Activated T-cell treated with anti-CD3 and anti-CD28 coated beads for 48 hours (primary cell): ENCODE measurements at places on chromosomes 16 and 17.

DNA sequence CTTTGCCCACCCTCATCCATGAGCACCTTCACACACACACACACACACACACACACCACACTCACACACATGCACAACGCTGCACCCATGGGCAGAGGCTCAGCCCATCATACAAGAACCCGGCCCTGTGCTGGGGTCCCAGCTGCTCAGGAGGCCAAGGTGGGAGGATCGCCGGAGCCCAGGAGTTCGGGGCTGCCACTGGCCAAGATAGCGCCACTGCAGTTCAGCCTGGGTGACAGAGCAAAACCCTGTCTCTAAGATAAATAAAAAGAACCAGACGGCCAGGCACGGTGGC is 3.4 kb upstream of the FSCN2 start:
- DNase-seq = no peak

- no peak for DNase-seq
Measured at GRCh38 chr17:76986365-76986764, 118.2 kb downstream of the MGAT5B start.

DNA sequence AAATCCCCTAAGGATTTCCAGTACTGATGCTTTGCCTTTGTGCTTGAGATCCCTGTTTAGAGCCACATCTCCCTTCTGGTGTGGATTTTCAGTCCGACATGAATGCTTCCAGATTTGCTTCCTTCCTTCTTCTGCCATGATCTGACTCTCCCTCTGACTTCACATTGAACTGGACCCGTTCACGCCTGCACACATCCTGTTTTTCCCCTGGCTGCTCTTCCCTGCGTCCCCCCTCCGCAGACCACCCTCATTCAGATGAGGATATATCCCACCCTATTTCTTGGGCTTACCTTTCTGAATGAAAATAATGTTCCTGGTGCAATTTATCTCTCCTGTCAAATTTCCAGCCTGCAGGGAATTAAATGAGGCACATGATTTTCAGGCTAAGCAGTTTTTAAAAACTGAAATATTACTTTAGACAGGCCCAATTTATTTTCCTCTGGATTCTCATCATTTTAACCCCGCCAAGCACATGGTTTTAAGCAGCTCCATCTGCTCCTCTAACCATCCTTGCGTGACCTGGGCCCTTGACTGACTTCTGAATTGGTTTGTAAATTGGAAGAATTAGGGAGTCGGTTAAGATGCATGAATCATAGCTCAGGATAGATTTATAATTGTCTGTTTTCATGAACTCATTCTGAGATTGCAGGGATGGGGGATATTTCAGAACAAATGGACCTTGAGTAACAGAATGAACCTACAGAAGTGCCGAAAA is 59.2 kb downstream of the BMERB1 start:
- DNase-seq = no peak

GRCh38 chr17:38605411-38605840 is 326 bp downstream of the SRCIN1 start:
- DNase-seq = no peak

DNA sequence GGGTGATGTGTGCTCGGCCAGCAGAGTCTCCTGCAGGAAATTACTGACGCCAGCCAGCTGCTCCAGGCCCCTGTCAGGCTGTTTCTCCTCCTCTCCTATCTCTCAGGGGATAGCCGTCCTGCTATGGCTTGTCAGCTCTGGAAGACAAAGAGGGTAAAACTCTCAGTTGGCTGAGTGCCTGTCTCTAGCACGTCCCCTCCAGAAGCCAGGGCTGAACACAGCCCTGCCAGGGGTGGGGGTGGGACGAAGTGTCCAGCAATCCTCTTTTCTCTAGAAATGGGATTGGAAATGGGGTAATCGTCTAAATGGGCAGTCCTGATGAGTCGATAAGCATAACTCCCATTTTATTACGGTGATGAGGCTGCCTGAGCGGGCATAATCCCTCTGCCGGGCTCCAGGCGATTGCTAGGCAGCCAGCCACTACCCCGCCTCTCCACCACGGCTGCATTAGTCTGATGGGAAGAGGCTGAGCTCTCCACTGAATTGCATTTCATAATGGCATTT is 89.1 kb upstream of the GNAO1 start:
- no peak for DNase-seq

DNA sequence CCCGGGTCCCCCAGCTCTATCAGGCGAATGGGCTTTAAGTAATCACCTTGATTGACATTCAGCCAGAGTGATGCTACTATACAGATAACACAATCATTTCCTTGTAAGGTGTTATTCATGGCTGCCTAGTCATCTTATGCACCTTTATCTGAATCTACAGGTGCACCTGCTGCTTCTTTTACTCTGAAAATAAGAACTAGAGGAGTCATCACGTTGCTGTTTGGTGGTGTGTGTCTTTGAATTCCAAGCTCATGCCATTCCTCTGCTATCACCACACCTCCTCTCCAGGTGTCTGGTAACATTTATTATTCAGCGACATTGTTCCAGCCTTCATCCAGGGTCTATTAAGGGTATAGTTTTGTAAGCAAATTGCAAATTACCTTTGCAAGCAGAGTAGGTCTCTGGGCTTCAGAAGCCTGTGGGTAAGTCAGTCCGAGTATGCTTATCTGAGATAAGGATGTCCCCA is 51.9 kb downstream of the NOS2 start:
- no peak for DNase-seq

DNA sequence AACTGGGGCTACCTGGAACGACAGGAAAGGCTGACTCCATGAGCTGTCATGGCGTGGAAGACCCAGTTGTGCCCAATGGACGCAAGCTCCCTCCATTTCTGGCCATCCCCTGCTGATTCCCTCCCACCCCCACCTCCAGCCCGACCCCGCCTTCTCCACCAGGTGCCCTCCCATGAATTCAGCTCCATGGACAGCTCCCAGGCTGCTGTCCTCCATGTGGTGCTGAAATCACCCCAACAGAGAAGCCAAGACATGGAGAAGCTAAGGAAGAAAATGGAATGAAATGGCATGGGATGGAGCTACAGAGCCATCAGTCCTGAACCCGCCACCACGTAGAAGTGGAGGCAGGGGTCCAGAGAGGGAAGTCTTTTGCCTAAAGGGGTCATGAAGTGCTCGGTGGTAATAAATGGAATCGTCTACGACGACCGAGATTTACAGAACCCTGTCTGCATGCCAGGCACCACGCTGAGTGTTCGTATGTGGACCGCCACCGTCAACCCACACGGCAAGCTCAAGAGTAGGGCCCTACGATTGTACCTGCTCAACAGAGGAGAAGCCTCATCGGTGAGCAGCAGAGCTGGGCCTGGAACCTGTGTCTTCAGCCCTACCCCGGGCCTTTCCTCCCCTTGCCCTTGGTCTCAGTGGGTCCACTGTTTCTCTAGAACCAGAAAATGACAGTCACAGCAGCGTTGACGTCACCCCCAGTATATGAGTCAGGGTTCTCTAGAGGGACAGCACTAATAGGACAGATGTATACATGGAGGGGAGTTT is 9.3 kb upstream of the ZC3H18 start:
- no peak for DNase-seq

- no peak for DNase-seq
Measured at GRCh38 chr17:69724238-69724637, 309.7 kb downstream of the MAP2K6 start.

DNA sequence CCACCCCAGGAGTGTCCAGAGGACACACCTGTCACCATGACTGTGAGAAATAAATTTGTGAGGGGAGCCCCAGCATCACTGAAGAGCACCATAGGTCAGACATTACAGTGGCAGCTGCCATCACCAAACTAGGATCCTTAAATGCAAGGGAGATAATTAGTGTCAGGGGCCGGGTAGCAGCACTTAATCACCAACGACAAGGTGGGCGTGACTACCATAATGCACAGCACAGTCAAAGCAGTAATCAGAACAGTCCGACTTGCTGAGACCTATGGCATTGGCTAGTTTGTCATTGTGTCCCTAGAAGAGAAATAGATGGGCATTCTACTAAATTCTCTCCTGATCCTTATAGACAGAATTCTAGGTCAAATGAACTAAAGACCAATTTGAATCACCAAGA is 856.7 kb upstream of the GOT2 start:
- no peak for DNase-seq

GRCh38 chr16:86243123-86243473 is 267.2 kb upstream of the FOXF1 start:
- DNase-seq = no peak

DNA sequence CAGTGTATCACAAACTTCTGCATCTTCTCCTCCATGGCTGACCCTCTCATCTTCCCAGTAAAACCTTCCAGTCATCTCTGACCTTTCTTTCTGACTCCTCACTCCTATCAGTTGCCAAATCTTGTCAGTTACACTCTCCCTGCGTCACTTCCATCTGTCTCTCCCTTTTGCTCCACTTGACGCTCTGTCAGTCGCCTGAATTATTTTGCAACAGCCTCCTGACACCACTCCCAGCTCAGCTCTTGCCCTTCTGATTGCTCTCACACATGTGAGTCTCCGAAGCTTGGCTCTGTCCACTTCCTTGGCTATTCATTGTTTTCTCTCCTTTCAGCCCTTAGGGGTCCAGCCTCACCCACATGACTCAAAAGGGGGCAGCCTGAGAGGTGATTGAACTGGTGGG is 27.7 kb downstream of the DHRS7C start:
- DNase-seq = no peak

DNA sequence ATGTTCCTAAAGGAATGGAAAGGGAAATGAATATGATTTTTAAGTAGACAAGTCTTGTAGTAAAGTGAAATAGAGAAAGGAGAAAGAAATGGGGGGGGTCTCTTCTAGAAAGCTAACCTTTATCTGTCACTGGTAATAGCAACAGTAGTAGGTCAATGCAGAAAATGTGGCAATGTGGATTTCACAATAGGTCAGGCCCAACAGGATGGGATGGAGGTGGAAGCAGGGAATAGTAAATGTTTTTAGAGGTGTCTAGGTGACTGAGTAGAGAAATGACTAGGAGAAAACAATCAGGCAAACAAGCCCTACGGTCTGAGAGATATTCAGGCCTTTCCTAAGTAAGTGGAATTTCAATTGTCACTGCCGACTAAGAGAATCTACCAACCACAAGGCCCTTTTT is 6.0 kb upstream of the RSKR start:
- no peak for DNase-seq

DNA sequence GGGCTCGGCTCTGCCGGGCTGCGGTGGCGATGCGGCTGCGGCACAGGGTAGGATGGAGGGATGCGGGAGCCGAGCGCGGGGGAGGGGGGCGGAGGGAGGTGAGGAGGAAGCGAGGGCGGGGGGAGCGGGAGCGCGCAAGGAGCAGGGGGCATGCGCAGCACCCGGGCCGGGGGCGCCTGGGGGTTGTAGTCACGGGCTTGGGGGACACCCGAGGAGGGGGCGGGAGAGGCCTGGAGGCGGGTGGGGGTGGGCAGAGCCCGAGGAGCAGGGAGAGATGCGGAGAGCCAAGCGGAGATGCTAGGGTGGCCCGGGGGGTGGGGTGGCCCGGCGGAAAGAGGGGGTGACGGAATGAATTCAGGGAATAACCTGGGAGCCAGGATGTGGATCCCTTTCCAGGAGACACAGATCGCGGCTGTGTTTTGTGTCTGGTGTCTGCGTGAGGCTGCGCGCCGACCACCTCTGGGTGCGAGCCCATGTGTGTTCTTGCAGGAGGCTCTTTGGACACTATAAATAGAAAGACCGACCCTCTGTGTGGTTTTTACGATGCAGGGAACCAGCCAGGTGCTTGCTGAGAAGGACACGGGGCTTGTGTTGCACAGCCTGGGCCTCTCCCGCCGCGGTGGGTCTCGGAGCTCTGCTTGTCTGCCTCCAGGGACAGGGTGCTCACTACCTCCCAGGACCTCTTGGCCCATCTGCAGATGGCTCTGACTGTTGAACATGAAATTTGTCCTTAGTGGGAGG is at the start of gene STX1B:
Gene STX1B (minus strand): TSS at position 54 of the 741 bp plus-strand sequence. CDS start 242 bp downstream, outside the sequence.
- peak; percentile 27 for DNase-seq

GRCh38 chr17:36674278-36674650 is 72.9 kb downstream of the MRM1 start:
- DNase-seq = peak; percentile 16

- DNase-seq = no peak
Measured at GRCh38 chr17:77687921-77688320, 270.6 kb upstream of the TNRC6C start.

GRCh38 chr17:43994272-43995149 is 9.9 kb upstream of the NAGS start:
- DNase-seq = peak; percentile 65

DNA sequence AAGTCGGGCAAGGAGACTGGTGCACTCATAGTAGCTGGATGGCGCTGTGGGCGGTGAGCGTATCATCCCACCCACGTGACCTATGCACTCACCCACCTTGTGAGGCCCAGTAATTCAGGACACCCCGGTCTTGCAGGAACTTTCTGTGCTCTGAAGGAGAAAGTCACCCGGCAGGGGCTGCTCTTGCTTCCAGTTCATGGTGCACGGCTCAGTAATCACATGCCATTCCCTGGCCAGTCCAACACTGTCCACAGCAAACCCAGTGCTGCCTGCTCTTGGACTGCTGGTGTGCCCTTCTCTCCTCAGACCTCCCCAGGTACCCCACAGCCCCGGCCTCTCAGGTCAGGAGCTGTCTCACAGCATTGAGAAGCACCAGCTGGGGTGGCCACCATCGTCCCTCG is 16.4 kb upstream of the RHBDF2 start:
- DNase-seq = no peak

DNA sequence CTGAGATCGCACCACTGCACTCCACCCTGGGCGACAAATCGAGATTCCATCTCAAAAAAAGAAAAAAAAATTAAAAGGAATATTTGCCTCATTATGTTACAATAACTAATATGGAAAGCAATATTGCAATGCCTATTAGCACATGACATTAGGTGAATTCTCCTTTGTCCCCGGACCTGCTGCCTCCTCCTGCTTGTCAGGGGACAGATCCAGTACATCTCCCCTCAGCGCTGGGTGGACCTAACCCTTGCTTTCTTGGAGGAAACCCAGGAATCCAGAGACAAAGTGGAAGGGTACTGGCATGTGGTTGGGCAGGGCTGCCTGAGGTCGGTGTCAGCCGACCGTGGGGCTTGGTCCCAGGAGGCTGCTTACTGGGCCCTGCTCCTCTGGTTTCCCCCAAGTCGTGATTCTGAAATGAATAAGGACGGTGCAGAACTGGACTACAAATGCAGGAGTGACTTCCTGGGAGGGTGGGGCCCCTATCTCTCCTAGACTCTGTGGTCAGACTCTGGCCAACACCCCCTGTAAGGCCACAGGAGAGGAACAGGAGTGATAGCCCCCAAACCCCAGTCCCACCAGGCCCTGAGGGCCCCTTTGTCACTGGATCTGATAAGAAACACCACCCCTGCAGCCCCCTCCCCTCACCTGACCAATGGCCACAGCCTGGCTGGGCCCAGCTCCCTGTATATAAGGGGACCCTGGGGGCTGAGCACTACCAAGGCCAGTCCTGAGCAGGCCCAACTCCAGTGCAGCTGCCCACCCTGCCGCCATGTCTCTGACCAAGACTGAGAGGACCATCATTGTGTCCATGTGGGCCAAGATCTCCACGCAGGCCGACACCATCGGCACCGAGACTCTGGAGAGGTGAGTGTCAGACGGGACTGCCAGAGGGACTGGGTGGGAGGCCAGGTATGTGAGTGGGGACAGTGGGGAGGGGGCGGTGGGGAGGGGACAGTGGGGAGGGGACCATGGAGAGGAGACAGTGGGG is at the start of gene HBZ:
Gene HBZ (plus strand): TSS at position 504 of the 988 bp plus-strand sequence. CDS start 266 bp downstream, at position 770.
- DNase-seq = no peak

GRCh38 chr16:84193480-84193879 is 2.5 kb downstream of the ADAD2 start:
- DNase-seq = no peak

- DNase-seq = no peak
Measured at GRCh38 chr17:18160128-18160856, 23.3 kb upstream of the ALKBH5 start.

- DNase-seq = no peak
Measured at GRCh38 chr16:11168386-11169051, 87.5 kb downstream of the SOCS1 start.

GRCh38 chr16:89843409-89844350 is 15.4 kb downstream of the SPIRE2 start:
- DNase-seq = no peak
